ENCODE measurements at places on chromosomes 3 and 15.

GRCh38 chr15:29208352-29208751 is 61.3 kb downstream of the NSMCE3 start:
- peak; percentile 72 for DNase-seq

DNA sequence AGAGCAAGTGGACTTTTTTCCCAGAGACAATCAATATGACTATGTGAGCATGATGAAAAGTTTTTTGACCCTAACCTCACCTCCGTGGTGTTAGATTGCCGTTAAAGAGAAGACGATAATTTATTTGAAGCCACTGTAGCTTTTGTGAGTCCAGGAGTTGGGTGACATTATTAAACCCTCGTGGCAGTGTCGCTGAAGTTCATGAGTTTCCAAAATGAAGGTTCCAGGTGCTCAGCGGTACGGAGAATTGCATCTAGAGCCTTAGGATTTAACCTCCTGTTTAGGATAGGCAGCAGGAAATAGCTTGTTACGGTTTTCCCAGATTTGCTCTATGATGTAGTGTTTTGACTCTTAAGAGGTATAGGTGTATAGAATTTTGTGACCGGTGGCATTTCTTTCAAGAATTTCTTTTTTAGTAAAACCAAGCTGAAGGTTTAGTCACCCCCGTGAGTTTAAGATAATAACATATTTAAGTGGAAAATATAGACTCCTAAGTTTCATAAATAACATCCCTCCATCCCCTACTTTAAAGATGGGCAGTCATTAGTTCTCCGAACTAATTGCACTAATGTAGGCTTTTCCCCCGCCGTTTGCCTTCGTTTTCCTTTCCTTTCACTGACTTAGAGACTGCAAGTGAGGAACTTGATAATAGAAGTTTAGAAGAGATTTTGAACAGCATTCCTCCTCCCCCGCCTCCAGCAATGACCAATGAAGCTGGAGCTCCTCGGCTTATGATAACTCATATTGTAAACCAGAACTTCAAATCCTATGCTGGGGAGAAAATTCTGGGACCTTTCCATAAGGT is 2.0 kb downstream of the SMC4 start:
- peak; percentile 86 for DNase-seq

- no peak for DNase-seq
These were observed 155.0 kb downstream of the TUSC7 start for GRCh38 chr3:116864590-116864927.

DNA sequence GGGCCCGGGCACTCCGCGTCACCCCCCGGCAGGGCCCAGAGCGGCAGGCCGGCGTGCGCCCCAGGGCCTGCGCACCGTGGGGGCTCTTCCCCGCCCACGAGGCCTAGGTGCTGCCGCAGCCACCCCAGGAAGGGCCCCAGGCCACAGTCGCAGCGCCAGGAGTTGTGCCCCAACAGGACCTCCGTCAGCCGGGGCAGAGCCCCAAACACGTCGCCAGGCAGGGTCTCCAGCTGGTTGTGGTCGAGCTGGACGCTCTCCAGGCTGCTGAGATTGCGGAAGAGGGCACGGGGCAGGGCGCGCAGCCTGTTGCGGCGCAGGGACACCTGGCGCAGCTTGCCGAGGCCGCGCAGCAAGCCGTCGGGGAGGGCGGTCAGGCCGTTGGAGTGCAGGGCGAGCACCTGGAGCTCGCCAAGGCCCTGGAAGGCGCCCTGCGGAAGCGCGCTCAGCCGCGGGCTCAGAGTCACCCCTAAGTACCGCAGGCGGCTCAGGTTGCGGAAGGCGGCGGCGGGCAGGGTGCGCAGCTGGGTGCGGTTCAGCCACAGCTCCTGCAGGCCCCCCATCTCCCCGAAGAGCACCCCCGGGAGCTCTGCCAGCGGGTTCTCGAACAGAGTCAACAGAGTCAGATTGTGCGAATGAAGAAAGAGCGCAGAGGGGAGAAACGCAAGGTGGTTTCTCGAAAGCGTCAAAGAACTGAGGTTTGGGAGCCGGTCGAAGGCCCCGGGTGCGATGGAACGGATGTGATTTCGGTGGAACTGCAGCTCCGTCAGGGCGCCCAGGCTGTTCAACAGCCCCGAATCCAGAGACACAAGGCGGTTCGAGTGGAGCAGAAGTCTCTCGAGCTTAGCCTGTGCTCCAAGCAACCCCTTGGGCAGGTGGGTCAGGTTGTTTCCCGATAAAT is 2.0 kb downstream of the GP5 start:
- peak; percentile 24 for DNase-seq

DNA sequence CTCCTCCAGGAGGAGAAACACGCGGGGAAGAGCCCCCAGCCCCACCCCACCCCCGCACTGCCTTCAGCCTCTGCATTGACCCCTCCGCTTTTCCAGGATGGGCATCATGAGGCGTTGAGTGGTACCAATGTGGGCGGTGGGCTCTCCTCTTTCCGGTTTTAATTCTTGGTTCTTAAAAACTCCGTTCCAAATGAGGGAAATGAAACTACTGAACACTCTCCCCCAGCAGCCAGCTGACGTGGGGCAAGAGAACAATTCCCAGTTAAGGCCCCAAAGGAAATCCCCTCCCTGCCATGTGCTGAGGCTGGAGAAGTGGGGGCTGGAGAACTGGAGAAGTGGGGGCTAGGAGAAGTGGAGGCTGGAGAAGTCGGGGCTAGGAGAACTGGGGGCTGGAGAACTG is 5.3 kb upstream of the NRROS start:
- DNase-seq, result no peak

- no peak for DNase-seq
These were observed 232.6 kb downstream of the TBL1XR1 start for GRCh38 chr3:176964661-176965060.

GRCh38 chr15:57012556-57012955 is 94.1 kb downstream of the TCF12 start:
- DNase-seq, result no peak

DNA sequence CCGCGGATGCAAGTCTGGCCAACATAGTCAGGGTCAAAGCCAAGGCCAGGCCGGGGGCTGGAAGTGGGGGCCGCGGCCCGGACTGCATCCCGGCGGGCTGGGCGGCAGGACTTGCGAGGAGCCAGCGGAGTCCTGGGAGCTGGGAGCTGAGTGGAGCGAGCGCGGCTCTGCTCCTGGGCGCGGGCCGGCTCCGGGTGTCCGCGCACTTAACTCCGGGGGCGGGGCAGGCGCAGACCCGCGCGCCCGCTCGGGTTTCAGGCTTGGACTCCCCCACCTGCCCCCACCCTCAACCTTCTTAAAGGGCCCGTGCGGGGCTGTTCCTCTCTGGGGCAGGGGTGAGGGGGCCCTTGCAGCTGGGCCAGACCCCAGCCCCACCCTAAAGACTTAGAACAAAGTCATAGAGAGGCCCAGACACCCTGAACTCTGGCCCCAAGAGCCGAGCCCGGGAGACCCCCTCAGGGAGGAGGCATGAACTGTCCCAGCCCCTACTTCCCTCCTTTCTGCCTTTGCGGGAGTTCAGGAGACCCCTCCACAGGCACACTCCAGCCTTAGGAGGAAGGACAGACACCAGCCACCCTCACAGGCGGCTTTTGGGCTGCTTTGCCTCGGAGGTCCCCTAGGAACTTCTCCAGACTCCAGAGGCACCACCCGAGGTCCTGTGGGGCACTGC is at the start of gene CSPG4:
CSPG4 (minus strand) TSS at position 181 of the 670 bp plus-strand sequence; CDS start at position 88, 93 bp downstream.
- peak; percentile 86 for DNase-seq

DNA sequence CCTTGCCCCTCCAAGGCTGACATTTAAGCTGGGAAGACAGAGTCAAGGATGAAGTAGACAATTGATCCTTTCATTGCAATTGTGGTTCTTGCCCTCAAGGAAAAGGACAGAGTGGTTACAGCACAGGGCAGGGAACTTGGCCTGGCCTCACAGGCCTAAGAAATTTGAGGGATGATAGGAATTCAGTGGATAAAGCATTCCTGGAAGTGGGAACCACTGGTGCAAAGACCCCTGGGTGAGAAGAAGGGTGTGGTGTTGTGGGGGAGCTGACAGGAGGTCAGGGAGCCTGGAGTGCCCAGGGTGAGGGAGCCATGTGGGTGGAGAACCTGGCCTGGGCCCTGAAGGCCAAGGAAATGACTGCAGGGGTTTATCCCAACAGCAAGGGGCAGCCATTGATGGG is 287.4 kb downstream of the UACA start:
- DNase-seq, result no peak

DNA sequence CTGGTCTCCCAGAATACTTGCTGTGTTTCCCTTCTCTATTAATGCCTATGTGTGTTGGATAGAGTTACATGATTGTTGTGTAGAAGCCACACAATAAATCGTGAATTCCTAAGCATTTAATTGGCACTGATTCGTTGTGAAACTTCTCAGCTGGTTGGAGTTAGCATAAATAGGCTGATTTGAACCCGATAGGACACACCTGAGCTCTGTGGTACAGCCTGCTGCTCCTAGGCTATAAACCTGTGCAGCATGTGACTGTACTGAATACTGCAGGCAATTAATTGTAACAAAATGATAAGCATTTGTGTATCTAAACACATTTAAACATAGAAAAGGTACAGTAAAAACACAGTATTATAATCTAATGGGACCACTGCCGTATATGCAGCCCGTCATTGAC is 4.9 kb downstream of the ACAD11 start:
- no peak for DNase-seq

DNA sequence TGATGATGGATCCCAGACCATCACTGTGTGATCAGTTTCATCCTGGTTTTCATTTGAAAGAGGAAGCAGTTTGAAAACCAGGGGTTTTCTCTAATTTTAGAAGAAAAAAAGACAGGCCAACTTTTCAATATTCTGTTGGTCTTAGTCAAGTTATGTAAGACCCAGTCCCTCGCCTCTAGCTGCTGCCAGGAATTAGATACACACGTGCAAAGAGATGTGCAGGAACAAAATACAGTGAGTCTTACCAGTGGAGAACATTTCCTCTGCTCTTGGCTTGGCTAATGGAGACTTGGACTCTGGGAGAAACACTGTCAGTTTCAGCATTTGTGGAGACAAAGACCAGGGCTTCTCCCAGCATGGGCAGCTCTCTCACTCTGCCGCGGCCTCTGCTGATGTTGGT is 214.9 kb upstream of the C2CD4B start:
- no peak for DNase-seq

- DNase-seq, result no peak
These were observed 451.5 kb upstream of the NECTIN3 start for GRCh38 chr3:110620118-110620517.

DNA sequence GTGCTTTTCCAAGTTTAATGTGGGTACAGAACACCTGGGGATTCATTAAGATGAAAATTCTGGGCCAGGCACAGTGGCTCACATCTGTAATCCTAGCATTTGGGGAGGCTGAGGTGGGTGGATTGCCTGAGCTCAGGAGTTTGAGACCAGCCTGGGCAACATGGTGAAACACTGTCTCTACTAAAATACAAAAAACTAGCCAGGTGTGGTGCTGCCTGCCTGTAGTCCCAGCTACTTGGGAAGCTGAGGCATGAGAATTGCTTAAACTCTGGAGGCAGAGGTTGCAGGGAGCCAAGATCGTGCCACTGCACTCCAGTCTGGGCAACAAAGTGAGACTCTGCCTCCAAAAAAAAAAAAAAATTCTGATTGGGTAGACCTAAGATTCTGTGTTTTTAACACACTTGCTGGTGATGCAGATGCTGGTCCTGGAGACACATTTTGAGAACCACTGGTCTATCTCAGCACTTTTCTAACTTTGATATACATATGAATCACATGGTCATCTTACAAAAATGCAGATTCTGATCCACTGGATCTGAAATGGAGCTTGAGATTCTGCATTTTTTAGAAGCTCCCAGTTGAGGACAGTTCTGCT is 223.8 kb upstream of the SATB1 start:
- no peak for DNase-seq

GRCh38 chr3:152269056-152269830 is 514 bp downstream of the MBNL1 start:
- peak; percentile 71 for DNase-seq

- DNase-seq, result no peak
These were observed 8.2 kb downstream of the EIF2B5 start for GRCh38 chr3:184143327-184143726.

DNA sequence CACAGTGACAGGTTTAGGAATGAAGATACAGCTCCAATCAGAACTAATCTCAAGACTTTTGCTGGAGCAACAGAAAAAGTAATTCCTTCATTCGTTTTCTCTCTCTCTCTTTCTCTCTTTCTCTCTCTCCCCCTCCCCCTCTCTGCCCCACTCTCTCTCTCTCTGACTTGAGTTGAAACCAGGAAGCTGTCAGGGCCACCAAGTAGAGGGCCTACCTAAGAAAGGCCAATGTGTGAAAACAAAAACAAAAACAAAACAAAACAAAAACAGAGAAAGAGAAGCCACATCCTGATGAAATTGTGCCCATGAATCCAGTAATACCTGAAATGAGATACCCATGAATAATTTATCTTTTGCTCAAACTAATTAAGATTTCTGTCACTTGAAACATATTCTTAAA is 72.9 kb downstream of the ATP8B4 start:
- DNase-seq, result no peak

DNA sequence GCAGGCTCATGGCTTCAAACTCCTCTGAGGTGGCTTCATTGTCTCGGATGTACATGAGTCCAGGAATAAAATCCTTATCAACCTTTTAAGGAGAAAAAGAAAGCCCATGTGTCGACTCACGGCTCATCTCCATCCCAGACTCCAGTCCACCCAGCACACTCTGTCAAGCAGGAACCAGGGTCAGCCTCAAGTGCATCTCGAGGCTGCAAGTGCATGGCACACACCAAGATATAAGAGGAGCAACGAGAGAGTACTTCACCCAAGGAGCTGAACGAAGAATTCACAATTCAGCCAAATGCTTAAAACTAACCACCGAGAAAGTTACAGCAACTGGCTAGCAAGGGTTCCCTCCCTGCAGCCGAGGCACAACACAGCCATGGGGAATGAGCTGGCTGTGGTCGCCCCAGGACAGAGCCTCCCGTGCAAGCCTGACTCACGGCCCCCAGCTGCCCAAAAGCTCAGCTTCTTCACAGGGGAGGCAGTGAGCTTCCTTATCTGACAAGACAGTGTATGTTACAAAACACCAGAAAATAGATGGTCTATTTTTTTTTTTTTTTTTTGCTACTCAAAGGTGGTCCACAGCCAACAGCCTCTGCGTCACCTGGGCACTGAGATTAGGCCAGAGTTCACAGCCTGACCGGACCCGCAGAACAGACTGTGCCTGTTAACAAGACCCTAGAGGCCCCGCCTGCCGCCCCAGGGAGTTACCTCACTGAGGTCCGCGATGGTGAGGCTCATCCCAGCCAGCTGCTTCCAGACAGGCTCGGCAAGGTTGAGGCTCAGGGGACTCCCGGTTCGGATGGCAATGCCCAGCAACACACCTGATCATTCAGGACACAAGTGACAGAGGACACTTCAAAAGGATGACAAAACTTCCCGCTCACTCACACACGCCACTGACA is 15.9 kb upstream of the OCA2 start:
- no peak for DNase-seq

DNA sequence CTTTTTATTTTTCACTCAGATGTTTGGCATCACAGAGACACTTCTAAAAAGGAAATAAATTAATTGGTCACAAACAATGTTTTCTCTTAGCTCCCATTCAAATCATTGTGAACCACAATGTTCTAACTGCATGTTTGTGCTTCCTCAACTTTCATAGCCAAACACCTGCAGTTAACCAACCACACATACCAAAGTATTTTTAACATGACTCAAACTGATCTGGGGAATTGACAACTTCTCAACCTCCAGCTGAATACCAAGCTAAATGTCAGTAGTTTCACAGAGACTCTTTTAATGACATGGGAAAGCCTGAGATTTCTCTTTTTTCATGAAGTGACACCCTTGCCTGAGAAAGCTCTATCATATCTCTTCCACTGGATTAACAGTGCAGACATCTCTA is 217.9 kb upstream of the MME start:
- DNase-seq, result no peak
